ENCODE measurements at places on chromosomes 11 and 22. TPM values are rescaled to one million over a fixed set of nuclear protein-coding genes. Genes with fewer than 3 reads are reported as not detected.

Gene FZD4
- 34.3 TPM for total RNA-seq

Gene NCAM1
- total RNA-seq, result 3.8 TPM

Gene SMC1B
- total RNA-seq, result not detected

Gene TCN2
- total RNA-seq, result 40.7 TPM

Gene E2F8
- 0.57 TPM for total RNA-seq

Gene MCHR1
- total RNA-seq, result 0.45 TPM

- DNase-seq, result no peak
Observed at GRCh38 chr11:10935015-10935559, 77.2 kb upstream of the ZBED5 start.

DNA sequence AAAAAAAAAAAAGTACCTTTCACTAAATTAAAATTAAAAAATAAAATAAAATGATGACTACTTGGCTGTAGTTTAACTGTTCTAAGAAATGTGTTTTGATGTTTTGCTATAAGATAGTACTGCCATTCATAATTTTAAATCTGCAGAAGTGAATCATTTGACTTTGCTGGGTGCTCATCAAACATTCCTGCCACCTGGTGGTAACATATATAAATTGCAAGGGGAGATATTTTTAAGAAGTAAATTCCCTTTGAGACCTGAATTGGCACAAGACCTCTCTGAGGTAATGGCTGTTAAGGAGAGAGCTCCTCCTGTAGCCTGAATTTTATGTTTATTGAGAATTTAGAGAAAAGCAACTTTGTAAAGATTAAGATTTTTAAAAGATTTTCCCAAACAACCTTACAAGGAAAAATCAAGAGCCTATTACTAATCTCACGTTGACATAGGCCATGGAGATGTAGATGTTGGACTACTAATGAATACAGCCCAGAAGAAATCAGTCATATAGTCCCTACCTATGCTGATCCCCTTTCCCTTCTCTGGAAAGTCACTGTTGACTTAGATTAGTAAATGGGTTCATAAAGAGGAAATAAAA lies 11.9 kb upstream of the NARS2 start:
- no peak for DNase-seq

- DNase-seq, result no peak
Observed at GRCh38 chr11:99766811-99767210, 746.1 kb downstream of the CNTN5 start.

GRCh38 chr11:46290011-46290410 lies 12.5 kb downstream of the CREB3L1 start:
- no peak for DNase-seq

GRCh38 chr11:6570691-6571427 lies 32.6 kb downstream of the RRP8 start:
- DNase-seq, result no peak

DNA sequence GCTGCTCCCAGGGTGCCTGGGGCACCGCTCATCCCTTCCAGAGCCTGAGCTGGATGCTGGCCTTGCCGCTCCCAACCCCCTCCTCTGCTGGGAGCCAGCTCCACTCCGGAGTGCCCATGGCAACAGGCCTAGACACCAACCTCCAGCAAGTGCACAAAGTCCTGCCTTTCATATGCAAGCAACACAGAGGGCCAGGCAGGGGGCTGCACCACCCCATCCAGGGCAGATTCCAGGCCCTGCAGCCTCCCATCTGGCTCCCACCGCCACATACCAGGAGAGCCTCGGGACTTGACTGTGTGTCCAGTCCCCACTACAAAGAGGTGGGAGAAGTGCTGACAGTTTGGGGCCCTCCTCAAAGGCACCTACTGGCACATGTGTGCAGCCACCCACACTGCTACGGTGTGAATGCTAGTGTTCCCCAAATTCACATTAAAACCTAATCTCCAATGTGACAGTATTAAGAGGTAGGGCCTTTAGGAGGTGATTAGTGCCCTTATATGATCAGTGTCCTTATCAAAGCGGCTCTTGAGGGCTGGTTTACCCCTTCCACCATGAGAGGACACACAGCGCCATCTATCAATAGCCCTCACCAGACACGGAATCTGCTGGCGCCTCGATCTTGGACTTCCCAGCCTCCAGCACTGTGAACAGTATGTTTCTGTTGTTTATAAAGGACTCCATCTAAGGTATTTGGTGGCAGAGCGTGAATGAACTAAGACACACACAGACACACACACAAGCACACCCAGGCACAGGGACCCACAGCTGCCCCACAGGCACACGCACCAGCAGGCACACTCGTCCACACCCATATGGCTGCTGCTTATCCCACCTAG lies 16.2 kb downstream of the ARVCF start:
- no peak for DNase-seq

DNA sequence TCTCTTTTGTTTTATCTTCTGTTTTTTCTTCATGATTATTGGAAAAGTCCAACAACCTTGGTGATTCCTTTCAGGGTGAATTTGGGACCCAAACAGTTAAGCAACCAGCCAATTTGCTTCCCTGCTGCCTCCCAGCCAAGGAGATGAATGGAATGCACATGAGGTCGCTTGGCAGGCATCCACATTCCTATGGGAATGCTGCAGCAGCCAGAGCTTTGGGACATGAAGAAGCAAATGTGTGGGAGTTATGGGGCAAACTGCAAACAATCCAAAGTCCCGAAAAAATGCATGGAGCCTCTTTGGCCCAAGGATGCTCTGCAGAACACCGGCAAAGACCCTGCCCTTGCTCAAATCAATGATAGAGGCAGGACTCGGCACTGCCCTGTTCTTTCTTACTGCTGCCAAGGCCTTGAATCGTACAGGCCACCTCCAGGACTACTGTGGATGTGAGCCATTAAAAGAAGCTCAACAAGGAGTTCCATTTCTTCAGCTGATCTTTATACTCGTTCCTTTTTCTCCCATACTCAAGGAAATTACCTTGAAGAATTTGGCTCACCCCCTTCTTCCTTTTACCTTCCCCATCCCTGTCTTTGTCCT lies 117.3 kb upstream of the TEAD1 start:
- no peak for DNase-seq

DNA sequence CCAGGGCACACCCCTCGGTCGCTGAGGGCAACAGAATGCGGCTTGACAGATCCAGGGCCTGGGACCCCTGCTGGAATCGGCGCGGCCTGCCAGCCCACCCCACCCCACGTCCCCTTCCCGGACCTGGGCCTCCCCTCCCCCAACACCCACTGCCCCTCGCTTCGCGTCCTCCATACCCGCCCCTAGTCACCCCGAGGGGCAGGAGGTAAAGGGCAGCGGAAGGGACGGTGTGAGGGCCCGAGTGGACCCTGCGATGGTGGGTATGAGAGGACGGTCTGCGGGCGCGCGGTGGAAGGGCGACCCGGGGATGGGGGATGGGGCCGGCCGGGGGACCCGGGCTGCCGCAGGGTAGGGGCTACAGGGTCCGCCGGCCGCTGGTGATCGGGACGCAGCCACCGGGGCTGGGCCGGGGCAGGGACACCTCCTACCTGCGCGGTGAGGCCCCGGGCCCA lies 311 bp downstream of the APBB1 start:
- DNase-seq, result no peak

DNA sequence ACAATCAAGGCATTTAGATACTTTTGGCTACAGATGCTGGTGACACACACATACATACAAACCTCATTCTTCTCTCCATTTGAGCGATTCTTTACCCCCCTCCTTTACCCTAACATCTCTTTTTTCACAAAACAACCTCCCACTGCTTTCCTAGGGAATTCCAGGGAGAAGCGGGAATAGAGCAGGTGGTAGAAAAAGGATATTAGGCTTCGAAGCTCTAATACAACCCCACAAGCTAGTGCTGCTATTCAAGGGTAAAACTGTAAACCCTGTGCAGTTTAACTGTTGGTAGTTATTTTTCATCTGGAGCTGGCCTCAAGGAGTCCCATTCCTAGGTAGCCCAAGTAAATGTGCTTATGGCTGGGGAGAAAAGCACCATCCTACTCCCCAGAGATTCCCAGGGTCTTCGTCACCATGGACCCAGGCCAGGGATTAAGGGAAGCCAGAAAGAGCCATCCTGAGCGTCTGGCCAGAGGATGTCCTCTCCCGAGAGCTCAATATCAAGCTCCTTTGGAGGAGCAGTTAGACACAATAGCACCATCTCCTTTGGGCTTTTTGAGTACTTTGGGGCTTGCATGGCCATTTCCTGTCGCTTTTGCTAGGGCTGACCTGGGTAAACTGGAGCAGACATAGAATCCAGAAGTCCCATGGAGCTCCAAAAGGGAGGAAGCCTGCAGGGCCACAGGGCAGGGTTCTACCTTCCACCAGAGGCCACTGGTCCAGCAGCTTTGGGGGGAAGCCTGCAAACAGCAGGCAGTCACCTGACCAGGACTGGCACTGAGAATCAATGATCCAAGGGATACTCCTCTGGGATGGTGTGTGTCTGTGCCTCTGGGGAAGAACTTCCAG lies 3.1 kb downstream of the MAML2 start:
- no peak for DNase-seq

All from prostate gland (tissue), 2 donors.